Hepatocyte (in vitro differentiated cells): ENCODE measurements at places on chromosomes 16 and 17.

- no peak for DNase-seq
Observed at GRCh38 chr17:77840513-77841165, 117.9 kb upstream of the TNRC6C start.

GRCh38 chr16:54286366-54287130 lies at the start of gene IRX3:
IRX3 (minus strand) TSS chr16:54286787; CDS start chr16:54286050, 737 bp downstream.
- peak; percentile 73 for DNase-seq

DNA sequence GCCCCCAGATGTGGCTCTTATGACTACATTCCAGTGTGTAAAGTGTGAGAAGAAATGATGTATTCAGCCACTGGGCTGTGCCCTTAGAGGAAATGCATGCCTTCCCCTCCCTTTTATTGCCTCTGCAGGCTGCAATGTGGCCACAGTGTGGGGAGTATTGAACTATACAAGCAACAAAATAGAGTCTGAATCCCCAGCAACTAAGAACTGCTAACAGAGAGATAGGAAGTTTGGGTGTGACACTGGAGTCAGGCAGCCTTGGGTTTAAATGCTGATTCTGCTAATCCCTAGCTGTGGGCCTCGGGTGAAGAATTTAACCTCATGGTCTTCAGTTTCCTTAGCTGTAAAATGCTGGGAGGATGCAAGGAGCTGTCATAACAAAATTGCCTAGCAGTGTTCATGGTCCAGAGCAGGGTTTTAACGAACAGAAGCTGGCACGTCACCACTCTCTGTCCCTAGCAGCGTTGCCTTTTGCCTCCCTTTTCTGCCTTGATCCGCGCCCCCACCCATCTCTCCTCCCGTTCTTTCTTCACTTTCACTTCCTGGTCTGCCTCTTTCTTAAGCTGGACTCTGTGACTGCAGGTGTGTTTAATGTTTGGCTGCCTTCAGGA lies 50.3 kb downstream of the KPNA2 start:
- peak; percentile 32 for DNase-seq

GRCh38 chr17:35588196-35588920 lies 1.2 kb downstream of the AP2B1 start:
- DNase-seq: peak; percentile 73

GRCh38 chr17:38748149-38748891 lies at the start of gene PCGF2:
PCGF2 (minus strand) TSS chr17:38748336; CDS start chr17:38740402, 7,934 bp downstream.
- peak; percentile 96 for DNase-seq

GRCh38 chr16:50747207-50747956 lies 5.5 kb downstream of the CYLD start:
- DNase-seq: no peak

GRCh38 chr16:4313563-4314531 lies 2.0 kb upstream of the GLIS2 start:
- DNase-seq: peak; percentile 89

DNA sequence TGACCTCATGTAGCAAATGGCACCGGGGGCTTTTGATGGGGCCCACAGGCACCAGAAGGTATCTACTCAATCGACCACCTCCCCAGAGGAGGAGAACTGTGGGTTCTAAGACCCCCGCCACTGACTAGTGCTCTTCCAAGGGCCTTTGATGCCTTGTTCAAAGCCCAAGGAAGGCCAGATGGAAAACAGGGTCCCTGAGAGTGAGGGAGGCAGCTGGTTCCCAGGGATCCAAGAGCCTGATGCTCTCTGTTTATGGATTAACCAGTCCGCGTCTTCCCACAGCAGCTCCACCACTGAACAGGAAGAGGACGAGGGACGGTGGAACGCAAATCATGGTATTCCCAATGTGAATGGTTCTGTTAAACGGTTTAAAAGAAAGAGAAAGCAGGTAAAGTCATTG lies 7.6 kb downstream of the PHB1 start:
- DNase-seq: no peak

DNA sequence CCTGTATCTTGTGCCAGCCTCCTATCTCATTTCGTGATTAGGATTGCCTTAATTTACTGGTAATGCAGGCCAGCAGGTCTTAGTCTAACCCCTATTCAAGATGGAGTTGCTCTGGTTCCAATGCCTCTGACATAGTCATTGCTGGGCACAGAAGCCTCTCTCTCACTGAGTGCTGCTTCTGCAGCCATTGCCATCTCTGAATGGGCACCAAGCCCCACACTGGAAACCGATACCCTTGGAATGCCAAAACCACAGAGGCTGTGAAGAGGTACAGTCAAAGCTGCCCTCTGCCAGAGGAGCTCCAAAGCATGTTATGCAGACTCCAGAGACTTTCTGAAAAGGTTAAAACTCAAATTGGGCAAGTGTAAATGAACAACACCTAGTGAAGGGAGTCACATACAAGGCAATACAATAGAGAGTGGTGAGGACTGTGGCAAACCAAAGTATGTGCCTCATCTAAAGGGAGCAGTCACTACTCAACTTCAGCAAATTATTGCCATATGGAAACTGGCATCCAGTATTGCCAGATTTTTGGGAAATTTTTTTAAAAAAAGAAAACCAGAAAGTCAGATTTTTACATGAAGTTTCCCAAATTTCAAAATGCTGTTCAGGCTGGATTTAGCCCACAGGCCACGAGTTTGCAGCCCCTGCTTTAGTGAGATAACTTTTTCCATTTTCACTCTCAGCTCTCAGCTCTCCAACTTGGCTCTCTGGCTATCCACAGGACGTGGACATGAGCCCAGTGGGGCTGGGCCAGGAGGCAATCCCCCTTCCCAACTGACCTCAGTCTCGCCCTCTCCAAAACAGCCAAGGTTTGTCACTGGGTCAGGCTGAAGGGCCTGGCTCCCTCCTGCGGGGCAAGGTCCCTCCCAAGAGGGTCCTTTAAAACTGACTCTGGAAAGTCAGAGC lies 2.1 kb upstream of the MMP2 start:
- DNase-seq: no peak

GRCh38 chr16:574021-574760 lies 4.4 kb downstream of the PIGQ start:
- DNase-seq: no peak

DNA sequence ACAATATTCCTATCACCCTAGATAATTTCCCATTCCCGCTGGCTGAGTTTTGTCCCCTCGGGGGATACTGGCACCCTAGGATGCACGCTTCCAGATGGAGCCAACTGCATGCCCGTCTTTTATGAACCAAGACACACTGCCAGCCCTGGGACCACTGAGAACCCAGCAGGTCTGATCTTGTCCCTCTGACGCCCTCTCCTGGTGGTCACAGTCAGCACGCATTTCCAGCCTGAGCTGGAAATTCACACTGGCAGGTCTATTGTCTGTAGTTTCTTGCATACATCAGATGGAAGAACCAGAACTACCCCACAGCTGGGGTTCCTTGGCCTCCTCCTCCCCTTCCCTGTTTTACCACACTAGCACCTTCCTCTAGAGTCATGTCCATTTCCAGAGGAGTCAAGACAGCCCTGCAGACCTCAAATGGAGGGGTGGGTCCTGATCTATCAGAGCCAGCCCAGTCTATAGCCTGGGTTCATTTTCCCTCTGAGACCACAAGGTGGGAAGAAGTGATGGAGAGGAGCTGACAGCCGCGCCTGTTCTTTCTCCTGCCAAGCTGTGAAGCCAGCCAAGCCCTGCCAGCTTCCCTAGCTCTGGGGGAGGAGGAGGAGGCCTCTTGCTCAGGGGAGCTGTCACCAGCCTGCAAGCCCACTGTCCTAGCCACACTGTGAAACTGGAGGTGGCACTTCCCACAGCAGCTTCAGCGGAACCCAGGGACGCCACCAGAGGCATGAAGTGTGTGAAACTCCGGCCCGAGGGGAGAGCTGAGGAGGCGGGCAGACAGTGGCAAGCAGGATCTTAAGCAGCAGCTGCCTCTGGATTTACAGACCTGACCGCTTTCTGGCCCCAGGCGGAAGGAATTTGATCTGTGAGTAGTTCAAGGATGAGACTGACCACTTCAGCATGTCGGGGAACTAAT lies 29.3 kb downstream of the MXRA7 start:
- peak; percentile 85 for DNase-seq

- DNase-seq: no peak
Observed at GRCh38 chr16:2937170-2937569, 25.4 kb downstream of the FLYWCH1 start.
